ENCODE measurements at places on chromosomes 12 and 14. TPM values are rescaled to one million over a fixed set of nuclear protein-coding genes. Genes with fewer than 3 reads are reported as not detected.

DNA sequence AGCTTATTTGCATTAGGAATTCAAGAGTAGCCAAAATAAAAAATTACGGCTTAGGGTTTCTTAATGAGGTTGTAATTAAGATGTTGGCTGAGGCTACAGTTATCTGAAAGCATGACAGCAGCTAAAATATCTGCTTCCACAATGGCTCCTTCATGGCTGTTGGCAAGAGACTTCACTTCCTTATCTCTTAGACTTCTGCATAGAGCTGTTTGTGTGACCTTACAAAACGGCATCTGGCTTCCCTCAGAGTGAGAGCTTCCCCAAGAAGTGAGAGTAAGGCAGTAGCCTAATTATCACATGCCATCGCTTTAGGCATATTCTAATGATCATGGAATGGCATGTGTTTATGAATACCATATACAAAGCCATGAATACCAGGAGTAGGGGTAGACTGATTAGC is 57.6 kb downstream of the CCDC59 start:
- no peak for DNase-seq

Gene LGR5
- 0.10 TPM for total RNA-seq

GRCh38 chr12:30977537-30978349 is 51.2 kb downstream of the TSPAN11 start:
- DNase-seq, result no peak

Gene APOF
- total RNA-seq, result not detected

Gene STXBP6
- 11.0 TPM for total RNA-seq

Gene HRK
- total RNA-seq, result 0.09 TPM

DNA sequence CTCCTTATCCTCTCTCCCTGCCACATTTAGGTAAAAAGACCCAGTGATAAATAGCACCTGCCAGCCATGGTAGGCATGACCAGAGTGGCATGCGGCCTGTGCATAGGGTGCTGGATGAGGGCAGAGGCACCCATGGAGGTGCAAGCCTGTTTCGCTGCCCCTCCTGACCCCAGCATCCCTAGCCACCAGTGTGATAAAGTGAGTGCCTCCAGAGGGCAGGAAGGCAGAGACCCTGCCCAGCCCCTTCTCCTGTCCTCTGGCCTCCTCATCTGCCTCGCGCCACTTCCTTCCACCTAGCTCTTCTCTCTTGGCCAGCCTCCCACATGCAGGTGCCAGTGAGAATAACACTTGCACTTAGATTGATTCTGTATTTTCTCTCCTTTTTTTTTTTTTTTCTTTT is 108.3 kb upstream of the FUT8 start:
- no peak for DNase-seq

- DNase-seq, result no peak
Observed at GRCh38 chr12:47034661-47035060, 44.8 kb upstream of the PCED1B start.

Gene GALNT4
- total RNA-seq, result 4.3 TPM

Gene HSPA2
- 29.8 TPM for total RNA-seq

- no peak for DNase-seq
Observed at GRCh38 chr14:103362780-103363179, 22.4 kb upstream of the MARK3 start.

DNA sequence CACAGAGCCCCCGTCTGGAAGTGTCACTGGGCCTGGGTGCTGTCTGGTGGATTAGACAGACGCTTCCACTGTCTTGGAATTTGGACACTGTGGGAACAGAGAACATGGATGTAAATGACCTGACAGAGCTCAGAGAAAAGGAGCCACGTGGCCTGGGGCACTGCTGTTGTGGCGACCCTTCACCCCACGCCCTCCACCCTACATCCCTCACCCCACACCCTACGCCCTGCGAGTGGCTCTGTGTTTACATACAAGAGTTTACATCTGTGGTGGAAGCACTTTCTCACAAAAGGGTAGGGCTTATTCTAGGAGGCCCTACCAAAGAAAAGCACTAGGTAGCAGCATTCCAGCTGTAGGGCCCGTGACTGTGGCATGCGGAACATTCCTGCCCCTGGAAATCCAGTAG is 47.7 kb downstream of the B4GALNT3 start:
- DNase-seq, result no peak

GRCh38 chr12:130574402-130574801 is 141.7 kb downstream of the RIMBP2 start:
- DNase-seq, result no peak

Gene IL23A
- not detected for total RNA-seq

Gene PLEKHG7
- not detected for total RNA-seq

Gene NAP1L1
- 358 TPM for total RNA-seq

Gene NUAK1
- total RNA-seq, result 40.1 TPM

- no peak for DNase-seq
Observed at GRCh38 chr12:17371491-17372215, 718.3 kb downstream of the RERGL start.

DNA sequence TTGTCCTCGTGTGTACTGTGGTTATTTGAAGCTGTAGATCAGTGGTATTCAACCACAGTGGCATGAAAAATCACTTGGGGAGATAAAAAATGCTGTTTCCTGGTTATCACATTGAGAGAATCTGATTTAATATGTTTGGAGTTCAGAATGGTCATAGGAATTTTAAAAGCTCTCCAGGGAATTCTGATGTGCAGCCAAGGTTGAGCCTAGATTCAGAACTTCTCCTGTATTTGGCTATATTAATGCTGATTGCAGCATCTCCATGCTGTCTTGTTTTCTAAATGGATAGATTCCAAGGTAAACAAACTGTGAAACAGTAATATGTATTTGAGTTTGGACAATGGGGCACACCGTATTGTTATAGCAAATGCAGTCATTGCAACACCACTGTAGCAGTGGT is 982.2 kb upstream of the FBXO33 start:
- no peak for DNase-seq

DNA sequence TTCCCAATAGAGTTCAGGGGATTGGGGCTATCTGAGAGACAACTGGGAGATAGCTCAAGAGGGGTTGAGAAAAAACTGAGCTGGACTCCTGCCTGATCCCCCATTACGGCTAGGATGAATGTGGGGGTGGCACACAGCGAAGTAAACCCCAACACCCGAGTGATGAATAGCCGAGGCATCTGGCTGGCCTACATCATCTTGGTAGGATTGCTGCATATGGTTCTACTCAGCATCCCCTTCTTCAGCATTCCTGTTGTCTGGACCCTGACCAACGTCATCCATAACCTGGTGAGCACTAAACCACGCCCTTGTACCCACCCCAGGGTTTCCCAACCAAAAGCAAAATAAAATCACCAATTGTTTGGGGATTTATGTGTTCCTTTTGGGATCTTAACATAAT is 1.0 kb downstream of the ORMDL2 start:
- no peak for DNase-seq

DNA sequence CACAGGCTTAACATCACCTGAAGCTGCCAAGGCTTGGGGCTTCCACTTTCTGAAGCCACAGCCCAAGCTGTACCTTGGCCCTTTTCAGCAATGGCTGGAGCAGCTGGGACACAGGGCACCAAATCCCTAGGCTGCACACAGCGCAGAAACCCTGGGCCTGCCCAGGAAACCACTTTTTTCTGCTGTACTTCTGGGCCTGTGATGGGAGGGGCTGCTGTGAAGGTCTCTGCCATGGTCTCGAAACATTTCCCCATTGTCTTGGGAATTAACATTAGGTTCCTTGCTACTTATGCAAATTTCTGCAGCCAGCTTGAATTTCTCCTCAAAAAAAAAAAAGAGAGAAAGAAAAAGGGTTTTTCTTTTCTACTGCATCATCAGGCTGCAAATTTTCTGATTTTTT is 219.1 kb downstream of the RPL10L start:
- DNase-seq, result no peak

DNA sequence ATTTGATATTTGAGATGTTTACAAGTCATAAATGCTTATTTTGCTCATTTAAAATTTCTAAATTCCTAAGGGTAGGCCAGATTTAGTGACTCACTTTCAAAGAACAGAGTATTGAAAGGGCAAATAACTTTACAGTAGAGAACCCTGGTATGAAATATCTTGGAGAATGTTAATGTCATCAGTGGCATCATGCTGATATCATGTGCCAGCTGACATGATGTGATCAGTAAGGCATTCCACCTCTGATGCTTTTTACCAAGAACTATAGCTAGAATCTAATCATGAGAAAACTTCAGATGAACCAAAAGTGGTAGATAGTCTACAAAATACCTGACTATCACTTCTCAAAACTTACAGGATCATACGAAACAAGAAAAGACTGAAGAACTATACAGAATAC is 2.9 kb upstream of the FLRT2 start:
- no peak for DNase-seq

Gene LMNTD1
- total RNA-seq, result 0.82 TPM

- no peak for DNase-seq
Observed at GRCh38 chr12:81974762-81975161, 215.6 kb upstream of the PPFIA2 start.

Gene SIRT4
- total RNA-seq, result 2.8 TPM

Gene IGFBP6
- 134 TPM for total RNA-seq

GRCh38 chr14:39957987-39958386 is 525.8 kb upstream of the FBXO33 start:
- no peak for DNase-seq

Gene C12orf56
- total RNA-seq, result not detected

Gene ZDHHC22
- not detected for total RNA-seq

GRCh38 chr12:14307004-14307403 is 58.5 kb upstream of the ATF7IP start:
- no peak for DNase-seq

Gene MYH7
- total RNA-seq, result 175 TPM

- no peak for DNase-seq
Observed at GRCh38 chr12:92743026-92743425, 40.2 kb downstream of the PLEKHG7 start.

GRCh38 chr12:6157482-6157881 is 33.0 kb upstream of the VWF start:
- no peak for DNase-seq

DNA sequence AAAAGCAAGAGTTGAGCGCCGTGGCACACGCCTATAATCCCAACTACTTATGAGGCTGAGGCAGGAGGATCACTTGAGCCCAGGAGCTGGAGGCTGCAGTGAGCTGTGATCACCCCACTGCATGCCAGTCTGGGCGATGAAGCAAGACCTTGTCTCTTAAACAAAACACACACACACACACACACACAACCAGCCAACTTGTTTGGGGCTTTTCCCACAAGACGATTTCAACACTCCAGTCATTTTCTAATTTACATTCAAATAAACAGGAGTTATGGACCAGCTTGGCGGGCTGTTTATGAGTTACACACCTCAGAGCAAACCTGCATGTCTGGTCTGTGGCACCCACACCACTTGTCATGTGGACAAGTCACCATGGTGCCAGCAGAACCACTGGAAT is 6.7 kb downstream of the GLTP start:
- DNase-seq, result no peak

GRCh38 chr12:114361545-114361944 is 44.4 kb downstream of the TBX5 start:
- no peak for DNase-seq

GRCh38 chr12:96526110-96526509 is 36.7 kb downstream of the CFAP54 start:
- no peak for DNase-seq

Gene ASB2
- total RNA-seq, result 102 TPM

DNA sequence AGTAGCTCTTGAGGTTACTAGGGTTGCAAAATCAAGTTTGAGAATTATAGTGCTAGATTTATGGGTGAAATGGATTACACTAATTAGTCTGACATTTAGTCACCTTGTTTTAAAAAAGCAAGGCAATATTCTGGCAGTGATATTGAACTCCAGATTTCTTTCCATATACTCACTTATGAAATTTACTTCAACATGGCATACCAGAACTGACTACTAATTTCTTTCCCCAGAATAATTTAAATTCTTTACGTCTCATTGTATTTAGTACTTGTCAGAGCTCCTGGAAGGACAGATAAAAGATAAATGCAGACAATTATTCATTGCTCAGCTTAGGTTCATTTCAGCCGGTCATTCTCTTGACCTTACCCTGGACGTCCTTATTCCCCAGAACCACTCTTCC is 24.3 kb downstream of the EMP1 start:
- no peak for DNase-seq

- DNase-seq, result no peak
Observed at GRCh38 chr12:61857968-61858367, 402.2 kb upstream of the USP15 start.

DNA sequence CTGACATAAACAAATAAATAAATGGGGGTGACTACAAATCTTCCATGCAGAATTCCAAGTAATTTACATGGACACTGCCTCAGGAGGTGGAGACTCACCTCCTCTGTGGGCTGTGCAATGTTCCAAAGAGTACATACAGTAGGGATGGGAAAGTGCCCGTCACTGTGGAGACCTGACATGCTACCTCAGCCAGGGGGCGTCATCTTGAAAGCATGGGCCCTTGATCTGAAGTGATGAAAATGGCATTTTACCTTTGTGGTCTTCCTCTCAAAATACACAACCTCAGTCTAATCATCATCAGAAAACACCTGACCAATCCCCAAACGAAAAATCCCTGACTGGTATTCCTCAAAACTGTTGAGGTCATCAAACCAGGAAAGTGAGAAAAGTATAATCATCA is 48.4 kb downstream of the ANAPC7 start:
- no peak for DNase-seq

- DNase-seq, result peak; percentile 19
Observed at GRCh38 chr14:56005191-56006053, 112.8 kb upstream of the PELI2 start.

DNA sequence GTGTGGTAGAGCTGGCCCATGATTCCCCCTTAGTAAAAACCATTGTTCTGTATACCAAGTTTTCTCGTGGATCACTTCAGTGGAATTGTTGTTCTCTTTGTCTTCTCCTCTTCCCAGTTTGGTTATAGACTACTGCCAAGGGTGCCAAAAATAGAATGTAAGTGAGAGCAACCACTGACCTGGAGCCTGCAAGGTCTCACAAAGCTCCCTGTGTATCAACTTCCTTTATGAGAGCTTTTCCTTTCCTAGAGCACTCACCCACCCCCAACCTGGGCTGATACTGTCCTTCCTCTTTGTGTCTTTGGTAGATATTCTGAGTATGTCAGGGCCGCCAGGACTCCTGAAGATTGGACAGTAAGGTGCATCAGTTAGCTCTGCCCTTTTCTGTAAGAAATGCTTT is 101.0 kb downstream of the SCN8A start:
- DNase-seq, result no peak

DNA sequence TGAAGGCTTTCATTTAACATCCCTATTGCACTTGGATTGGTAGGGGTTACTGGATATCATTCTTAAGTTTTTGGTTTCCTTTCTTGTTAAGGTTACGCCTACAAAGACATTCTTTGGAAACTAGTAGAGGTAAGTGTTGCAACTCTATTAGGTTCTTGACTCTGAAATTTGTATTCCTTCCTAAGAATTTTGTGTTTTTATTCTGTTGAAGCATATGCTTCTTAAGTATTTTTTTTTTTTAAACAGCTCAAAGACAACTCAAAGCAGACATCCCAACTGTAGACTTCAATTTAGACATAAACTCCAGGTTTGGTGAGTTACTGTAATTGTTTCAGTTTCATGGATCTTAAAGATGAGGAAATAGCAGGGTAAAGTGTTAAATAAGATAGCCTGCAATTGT is 1.1 kb upstream of the RBMS2 start:
- no peak for DNase-seq

DNA sequence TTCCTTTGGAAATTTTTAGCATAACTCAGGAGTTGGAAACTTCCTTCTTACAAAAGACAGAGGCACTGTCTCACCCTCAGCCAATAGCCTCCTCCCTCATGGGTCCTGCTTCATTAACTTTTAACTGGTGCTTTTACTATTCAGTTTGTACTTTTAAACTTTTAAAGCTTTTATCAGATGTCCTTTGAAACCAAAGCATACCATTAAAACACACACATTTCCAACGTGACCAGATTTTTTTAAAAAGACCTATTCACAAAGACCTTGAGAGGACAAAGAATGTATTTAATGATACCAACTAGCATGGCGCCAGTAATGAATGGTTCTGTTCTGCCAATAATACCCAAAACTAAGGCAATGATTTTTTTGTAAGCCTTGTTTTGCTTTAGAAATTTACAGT is 173.6 kb upstream of the EEA1 start:
- DNase-seq, result no peak

Data from left cardiac atrium (tissue), 4 donors.